Amniotic stem cell (primary cell): ENCODE measurements at places on chromosomes 1 and 21.

DNA sequence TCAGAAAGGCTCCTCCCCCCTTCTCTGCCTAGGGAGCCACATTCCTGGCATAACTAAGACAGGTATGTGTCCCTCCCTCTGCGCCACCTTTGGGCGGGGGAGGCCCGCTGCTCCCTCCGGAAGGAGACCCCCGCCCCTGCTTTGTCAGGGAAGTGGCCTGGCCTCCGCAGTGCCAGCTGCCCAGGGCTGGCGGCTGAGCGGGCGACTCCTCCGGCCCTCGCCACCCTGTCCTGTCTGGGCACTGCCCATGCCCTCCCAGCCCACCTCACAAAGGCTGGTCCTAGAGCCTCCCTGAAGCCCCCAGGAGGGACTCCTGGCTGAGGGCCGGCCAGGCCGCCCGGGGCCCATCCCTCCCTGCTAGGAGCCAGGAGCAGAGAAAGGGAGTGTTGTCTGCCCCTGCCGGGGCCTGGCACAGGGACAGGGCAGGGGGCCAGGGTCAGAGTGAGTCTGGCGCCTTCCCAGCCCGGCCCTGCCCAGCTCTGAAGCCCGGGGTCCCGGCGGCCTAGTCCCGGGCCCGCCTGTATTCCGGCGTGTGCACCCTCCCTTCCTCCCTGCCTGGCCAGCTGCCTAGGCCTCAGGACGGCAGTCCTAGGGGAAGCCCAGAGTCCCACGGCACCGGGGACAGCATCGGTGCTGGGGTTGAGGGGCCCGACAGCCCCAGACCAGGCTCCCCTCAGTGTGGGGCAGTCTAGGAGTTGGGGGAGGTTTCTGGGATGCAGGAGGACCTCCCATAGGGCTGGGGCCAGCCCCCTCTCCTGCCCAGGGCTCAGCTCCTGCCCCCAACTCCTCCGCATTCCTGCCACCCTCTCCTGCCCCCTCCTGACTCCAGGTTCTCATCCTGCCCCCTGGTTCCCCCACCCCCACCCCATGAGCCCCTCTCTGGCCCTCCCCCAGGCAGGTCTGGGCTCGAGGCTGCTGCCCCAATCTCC, 5.1 kb downstream of the AGRN start:
- no peak for DNase-seq

DNA sequence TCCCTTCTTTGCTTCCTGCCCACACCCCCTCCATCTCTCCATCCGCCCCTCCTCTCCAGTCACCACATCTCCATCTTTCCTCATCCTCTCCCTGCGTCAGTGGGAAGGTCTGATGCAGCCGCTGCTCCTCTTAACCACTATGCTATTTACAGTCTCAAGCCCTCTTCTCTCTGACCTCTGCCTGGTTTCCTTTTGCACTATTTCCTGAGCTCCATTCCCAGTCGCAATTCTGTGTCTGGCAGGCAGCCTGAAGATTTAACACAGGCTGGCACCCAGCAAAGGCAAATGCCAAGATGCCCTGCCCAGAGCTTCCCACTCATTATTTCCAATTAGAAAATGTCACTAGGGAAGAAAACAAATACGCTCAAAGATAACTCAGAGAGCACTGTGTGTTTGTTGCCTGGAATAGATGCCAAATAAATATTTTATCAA, 89.6 kb upstream of the LPGAT1 start:
- DNase-seq, result no peak

GRCh38 chr1:154861607-154862094, 8.4 kb downstream of the KCNN3 start:
- DNase-seq, result no peak

DNA sequence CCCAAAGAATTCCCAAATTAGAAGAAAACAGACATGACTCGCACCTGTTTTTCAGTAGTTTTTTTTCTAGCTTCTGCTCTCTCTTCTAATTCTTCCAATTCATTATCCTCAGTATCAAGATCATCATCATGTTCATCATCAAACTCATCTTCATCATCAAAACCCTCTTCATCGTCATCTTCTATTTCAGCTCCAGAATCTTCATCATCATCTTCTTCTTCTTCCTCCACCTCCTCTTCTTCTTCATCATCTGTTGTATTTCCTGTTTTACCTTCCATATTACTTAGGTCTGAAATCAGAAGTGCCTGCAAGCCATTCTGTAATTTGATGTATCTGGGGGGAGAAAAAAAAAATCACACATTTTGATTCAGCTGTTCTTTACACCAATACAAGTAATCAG, 38.3 kb downstream of the NRDC start:
- no peak for DNase-seq

- DNase-seq, result no peak
Observed at GRCh38 chr1:101051688-101052638, 26.4 kb upstream of the DPH5 start.

DNA sequence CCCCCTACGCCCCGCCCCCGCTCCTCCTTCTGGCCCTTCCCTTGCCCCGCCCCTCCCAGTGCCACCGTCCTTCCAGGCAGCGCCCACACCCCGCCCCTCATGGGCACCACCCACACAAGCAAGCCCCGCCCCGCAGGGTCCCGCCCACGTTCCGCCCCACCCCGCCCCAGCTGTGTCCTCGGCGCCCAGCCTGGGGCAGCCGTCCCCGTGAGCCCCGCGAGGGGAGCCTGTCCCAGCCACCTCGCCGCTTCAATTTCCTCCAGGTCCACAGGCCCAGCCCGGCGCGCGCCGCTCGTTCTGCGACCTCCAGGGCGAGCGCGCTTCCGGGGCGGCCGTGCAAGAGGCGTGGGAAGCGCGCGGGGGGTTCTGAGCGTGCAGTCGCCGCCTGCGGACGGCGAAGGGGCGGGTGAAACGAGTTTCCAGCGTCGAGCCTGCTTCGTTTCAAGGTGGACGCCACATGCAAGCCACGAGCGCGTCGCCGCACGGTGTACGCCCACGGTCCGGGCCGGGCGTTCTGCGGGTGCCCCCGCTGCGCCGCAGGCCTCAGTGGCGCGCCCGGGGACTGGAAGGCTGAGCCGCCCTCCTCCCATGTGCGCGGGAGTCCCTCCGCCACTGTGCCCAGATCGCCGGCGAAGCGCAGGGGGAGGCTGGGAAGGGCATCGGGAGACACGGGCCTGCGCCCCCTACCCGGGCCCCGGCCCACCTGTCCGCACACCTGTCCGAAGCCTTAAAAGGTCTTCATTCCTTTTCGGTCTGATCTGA, 10.8 kb upstream of the FAAP20 start:
- peak; percentile 89 for DNase-seq

DNA sequence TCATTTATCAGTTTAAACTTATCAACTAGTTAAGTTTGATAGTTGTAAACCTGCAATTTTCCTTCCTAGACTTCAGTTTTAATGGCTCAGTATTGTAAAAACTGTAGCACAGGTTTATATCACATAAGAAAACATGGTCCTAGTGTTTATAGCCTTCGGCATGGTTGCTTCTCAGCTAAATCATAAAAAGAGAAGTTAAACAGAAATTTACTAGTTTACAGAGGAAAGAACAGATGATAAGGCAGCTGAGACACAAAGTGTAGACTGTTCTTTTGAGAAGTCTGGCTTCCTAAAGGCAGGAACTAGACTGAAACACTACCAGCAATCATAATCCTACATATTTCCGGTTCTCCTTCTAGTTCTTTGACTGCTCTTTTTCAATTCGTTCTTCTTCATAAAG, 39.8 kb downstream of the WNT2B start:
- no peak for DNase-seq

DNA sequence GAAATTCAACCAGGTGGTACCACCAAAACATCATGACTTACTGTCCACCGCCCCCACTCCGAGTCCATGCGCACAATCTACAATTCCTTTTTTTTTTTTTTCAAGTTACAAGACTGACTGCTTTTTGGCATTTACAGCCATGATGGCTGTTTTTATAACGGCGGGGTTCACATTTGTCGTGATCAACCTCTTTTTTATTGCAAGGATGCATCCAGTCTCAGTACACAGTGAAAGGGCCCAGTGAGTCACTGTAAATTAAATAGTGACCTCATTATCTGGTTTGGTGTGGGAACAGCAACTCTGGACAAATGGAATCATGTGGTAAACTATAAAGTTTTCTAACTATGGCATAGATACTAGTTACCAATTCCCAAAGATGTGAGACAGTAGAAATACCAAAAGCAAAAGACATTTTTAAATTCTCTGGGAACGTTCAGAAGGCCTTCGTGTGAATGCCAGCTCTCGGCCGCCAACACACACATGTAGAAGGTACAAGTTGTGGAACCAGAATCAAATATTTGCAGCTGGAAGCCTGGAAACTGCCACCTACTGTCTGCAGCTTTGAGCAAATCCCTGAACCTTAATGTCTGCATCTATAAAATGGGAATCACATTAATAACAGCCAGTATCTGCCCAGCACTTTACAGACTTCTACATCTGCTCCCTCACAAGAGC, 4.9 kb downstream of the GLIS1 start:
- no peak for DNase-seq

- no peak for DNase-seq
Observed at GRCh38 chr1:172699695-172700227, 40.9 kb downstream of the FASLG start.

DNA sequence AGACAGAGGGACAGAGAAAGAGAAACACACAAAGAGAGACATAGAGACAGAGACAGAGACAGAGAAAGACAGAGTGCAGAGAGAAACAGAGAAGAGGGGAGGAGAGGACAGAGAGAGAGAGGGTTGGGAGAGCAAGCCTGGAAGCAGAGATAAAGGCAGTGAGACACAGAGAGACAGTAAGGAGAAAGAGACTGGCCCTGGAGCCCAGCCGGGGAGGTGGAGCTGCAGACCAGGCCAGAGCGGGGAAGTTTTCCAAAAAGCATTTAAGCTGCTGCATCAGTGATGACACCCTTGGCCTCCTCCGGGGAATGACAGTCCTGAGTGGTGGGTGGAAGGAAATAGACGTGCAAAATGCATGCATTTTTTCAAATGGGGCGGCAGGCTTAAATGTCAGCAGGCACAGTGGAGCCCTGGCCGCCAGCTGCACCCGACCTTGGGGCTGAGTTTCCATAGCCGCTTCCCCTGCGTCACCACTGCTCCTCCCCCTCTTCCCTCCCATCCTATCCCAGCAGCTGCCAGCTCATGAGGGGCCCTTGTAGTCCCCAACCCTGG, 95.4 kb upstream of the KLHDC7A start:
- DNase-seq, result no peak

DNA sequence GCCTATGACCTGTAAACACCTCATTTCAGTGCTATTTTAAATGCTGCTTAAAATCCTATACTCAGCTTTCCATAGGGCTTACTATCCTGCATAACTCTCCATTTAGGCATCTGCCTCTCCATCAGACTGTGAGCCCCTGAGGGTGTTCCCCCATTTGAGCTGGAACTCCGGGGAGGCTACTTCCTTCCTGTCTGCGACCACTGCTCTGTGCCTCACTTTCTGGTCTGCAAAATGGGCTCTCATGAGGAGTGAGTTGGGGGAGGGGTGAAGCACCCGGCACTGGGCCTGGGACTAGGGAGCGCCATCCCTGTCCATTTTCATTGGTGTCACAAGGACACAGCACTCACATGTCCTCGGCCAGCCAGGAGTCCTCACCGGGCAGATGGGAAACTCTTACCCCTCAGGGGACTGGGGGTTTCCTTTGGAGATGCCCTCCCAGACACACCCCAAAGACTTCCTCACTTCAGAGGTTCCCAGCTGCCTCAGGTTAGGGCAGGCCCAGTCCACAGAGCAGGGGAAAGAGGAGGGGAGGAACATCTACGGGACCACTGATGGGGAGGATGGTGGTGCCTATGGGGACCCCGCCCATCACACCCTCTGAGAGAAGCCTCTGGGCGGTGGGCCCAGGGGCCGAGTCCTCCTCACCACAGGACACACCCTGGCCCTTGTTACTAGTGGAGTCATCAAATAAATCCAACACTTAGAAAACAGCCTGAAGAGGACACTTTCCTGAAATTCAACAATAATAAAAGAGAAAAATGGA, 134.9 kb downstream of the MATN1 start:
- DNase-seq, result no peak

DNA sequence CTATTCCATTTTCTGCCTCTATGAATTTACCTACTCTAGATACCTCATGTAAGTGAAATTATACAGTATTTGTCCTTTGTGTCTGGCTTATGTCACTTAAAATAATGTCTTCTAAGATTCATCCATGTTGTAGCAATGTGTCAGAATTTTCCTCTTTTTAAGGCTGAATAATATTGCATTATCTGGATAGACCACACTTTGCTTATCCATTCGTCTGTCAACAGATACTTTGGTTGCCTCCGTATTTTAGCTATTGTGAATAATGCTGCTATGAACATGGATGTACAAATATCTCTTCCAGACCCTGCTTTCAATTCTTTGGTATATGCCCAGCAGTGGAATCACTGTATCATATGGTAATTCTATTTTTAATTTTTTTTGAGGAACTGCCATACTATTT, 10.1 kb upstream of the CCSAP start:
- DNase-seq, result no peak

- DNase-seq, result no peak
Observed at GRCh38 chr21:33700491-33700890, 58.2 kb downstream of the ITSN1 start.

DNA sequence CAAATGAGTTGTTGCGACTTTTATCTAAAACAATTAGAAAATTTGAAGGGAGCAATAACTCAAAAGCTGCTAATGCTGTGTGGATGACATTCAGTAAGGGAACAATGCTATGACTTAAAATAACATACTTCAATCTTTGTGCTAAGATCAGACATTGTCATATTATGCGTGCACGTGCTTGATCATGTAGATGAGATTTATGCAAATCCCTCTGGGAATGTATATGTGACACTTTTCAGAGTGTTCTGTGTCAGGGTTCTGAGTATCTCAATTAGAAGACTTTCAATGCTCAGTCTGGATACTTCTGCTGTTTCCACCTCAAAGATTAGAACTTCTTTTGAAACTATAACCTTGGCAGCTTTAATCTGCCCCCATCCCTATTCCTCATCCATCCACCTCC, 18.6 kb upstream of the POU2F1 start:
- no peak for DNase-seq

DNA sequence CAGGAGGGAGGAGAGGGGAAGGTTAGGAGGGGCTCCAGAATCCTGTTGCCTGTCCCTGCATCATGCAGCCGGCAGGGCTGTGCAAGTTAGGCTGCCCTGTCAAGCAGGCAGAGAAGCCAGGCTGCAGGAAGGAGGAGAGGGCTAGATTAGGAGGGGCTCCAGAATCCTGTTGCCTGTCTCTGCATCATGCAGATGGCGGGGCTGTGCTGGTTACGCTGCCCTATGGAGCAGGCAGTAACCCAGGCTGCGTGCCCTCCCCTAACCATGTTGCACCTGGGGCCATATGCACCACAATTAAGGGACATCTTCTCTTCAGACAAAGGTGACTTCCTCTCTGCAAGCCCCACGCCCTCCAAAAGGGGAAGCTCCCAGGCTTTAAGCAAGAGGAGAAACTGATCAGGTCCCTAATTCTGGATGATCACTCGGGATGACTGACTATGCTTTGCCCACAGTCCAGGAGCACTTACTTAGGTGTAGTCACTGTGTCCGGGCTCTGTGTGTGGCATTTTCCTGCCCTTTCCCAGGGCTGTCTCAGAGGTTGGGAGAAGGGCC, 457.4 kb downstream of the SETD4 start:
- DNase-seq, result no peak

- no peak for DNase-seq
Observed at GRCh38 chr1:58006421-58007046, 540.0 kb downstream of the OMA1 start.

GRCh38 chr1:51253691-51254090, 17.6 kb downstream of the RNF11 start:
- DNase-seq, result no peak
